ENCODE measurements at places on chromosomes 6 and 20.

- DNase-seq = no peak
These were observed 39.6 kb upstream of the PLAGL1 start for GRCh38 chr6:144047688-144048087.

DNA sequence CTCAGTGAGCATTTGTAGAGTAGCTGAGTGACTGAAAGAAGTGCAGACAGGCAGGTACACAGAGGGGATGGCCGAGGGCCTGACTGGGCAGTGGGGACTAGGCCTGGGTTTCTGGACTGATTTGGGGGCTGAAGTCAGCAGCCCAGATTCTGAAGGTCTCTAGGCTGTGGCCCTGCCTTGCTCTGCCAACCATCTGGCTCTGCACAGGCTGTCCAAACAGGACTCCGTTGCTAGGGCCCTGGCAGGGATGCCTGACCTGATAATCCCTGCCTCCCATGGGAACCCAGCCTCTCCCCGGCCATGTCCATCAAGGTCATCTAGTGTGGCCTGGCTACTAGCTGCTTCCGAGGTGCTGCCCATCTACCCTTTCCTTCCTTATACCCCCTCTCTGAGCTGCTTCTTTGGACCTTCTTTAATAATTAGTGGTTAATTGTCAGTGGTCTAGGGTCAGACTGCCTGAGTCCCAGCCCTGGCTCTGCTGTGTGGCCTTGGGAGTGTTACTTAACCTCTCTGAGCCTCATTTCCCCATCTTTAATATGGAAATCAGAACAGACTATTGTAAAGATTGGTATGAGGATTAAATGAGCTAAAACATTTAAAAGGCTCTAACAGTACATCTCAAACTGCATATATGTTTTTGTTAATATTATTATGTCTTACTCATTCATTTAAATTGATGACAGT lies 137.9 kb downstream of the VEGFA start:
- no peak for DNase-seq

DNA sequence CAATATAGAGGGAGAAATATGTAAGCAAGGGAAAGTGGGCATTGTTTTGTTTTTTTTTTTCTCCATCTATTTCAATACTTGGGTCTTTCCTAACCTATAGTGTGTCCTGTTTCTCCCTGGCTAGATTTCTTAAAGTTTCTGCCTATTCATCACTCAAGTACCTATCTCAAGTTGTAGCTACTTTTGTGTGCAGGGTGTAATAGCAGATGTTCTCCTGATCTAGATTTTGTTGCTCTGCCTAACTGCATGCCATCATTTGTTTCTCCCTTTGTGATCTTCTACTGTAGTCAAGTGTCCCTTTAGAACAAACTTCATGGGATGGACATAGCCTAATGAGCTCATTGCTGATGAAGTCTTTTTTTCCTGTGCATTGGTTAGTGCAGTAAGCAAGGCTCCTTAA lies 45.8 kb downstream of the TOP1 start:
- no peak for DNase-seq

GRCh38 chr6:136717716-136717990 lies 74.6 kb downstream of the MAP3K5 start:
- DNase-seq = no peak

DNA sequence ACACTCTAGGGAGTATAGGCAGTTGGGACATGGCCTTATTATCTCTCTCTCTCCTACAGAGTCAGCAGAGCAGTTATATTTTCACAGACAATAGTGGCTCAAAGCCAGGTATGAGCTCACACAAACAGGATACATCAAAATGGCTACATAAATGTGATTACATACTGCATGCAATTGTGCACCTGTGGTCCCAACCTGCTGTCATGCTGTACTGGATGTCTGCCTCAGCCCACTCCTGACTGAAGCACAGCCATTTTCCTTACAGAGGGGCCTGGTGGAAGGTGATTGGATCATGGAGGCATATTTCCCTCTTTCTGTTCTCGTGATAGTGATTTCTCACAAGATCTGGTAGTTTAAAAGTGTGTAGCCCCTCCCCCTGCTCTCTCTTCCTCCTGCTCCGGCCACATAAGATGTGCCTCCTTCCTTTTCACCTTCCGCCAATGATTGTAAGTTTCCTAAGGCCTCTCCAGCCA lies 37.0 kb upstream of the SAMHD1 start:
- DNase-seq = no peak

GRCh38 chr6:142843361-142843760 lies 101.6 kb downstream of the HIVEP2 start:
- no peak for DNase-seq

DNA sequence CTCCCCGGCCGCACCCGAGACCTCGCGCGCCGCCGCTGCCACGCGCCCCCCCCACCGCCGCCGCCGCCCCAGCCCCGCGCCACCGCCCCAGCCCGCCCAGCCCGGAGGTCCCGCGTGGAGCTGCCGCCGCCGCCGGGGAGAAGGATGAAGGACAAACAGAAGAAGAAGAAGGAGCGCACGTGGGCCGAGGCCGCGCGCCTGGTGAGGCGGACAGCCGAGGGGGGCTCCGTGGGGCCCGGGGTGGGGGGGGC lies 426 bp downstream of the ASXL1 start:
- DNase-seq = no peak

GRCh38 chr20:7994809-7995208 lies 24.8 kb downstream of the TMX4 start:
- no peak for DNase-seq

- no peak for DNase-seq
These were observed 799 bp upstream of the ME1 start for GRCh38 chr6:83431545-83432155.

DNA sequence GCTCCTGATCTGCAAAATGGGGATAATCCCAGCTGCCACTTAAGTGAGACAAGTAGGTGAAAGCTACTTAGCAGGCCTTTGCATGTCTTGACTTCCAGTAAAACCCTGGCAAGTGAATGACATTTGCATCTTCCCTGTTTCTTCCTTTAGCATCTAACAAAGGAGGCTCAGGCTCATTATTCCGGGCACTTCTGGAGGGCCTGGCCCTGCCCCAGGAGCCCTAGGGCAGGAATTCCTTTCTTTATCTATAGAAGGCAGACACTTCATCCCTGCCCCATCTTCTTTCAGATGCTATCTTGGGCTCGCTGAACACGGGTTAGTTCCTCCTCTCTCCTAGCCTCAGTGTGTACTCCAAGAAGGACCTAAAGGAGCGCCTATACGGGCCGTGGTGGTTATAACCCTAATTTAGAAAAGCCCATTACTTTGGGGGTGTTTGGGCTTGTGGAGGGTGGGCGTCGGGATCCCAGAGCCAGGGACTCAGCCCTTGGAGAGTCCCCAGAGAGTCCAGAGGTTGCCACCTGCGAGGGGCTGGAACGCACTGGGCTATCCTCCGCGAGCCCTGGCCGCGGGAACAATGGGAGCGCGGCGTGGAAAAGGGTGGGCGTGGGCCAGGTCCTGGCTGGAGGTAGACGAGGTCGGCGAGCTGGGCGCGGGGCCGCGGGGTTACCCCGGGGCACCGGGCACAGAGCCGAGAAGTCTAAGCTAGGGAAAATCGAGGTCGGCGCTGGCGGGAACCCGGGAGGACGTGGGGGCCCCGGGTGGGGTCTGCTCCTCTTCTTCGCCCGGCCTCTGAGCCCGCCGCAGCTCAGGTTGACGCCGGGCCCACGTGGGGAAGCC lies 62.8 kb upstream of the EPB41L1 start:
- DNase-seq = peak; percentile 24

GRCh38 chr20:38864662-38865061 lies 59.2 kb downstream of the PPP1R16B start:
- peak; percentile 35 for DNase-seq

DNA sequence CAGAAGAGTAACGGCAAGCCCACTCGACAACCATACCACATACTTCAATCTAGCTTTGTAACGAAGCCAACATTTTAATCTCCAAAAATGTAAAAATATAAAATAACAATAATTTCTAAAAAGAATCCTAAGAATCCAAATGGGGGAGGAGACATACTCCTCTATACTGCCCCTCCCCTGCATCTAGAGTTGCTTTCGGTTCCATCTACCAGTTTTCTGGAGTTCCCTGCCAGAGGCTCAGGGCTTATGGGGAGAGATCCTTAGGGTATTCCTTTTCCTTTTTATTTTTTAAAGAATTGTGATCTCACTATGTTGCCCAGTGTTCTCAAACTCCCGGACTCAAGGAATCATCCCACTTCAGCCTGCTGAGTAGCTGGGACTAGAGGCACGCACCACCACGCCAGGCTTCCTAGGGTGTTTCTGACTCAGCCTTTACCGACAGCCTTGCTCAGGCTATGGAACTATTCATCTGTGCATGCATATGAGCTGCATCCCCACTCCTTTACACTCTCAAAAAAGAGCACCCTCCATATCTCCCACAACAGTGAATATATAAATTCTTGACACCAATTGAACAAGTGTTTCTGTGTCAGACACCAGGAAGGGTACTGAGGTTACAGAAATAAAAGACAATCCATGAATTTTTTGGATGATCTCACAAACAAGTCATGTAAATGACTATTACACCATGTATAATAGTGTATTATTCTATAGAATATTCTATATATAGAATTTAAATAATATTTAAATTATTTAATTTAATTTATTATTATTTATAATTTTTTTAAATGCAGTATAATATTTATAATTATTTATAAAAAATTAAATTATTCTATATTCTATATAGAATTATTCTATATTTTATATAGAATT lies 40.7 kb upstream of the UBR2 start:
- DNase-seq = no peak

GRCh38 chr6:96227135-96227534 lies 211.4 kb downstream of the FUT9 start:
- DNase-seq = no peak

DNA sequence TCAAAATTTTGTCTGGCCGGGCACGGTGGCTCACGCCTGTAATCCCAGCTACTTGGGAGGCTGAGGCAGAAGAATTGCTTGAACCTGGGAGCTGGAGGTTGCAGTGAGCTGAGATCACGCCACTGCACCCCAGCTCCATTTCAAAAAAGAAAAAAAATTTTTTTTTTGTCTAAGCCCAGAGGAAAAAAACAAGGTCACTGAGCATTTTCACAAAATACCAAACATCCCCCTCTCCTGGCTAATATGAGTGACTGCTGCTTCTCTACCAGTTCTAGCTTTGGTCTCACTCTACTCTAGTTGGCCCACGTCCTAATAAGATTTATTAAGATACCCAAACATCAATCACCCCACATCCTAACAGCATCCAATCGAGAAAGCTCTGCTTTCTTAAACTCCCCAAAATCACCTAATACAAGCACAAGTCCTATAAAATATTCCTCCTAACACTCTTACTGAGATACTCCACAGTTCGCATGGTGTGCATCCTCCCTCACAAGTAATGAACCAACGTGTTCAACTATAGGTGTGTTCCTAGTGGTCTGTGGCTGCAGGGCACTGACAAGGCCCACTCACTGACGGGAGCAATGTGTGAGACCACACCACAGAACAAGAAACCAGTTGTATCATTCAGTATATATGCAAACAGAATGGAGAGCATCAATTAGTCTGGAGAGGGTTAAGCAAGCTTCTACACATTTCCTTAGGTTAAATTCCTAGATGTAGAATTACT lies 64.2 kb downstream of the FKBP5 start:
- DNase-seq = no peak

GRCh38 chr6:29603930-29604329 lies 19.0 kb downstream of the OR2H2 start:
- DNase-seq = no peak

DNA sequence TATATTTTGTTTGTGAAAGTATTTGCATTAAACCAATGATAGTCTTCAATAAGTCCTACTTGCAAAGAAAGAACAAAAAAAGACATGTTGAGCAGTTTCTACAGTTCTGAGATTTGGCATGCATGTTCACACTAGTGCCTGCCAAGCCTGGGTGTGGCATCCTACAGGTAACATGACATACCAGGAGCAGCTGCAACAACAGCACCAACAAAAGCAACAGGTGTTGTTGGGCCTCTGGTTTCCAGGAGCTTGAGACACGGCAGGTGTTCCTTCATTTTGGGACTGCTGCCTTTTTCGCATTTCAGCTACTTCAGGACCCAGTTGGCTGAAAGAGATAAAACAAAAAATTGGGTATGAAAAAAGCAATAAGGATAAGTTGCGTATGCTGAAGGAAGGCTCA lies 41.2 kb upstream of the MTRF1L start:
- DNase-seq = peak; percentile 3

- DNase-seq = peak; percentile 15
These were observed 138.8 kb upstream of the RNF217 start for GRCh38 chr6:124823240-124824111.

Data from NCI-H1092 treated with DMSO at 0.1 percent for 48 hours (cell line).